ENCODE measurements at places on chromosomes 16 and 17.
A peak's percentile ranks its signal among the peaks of the same experiment; 100 is the strongest.

DNA sequence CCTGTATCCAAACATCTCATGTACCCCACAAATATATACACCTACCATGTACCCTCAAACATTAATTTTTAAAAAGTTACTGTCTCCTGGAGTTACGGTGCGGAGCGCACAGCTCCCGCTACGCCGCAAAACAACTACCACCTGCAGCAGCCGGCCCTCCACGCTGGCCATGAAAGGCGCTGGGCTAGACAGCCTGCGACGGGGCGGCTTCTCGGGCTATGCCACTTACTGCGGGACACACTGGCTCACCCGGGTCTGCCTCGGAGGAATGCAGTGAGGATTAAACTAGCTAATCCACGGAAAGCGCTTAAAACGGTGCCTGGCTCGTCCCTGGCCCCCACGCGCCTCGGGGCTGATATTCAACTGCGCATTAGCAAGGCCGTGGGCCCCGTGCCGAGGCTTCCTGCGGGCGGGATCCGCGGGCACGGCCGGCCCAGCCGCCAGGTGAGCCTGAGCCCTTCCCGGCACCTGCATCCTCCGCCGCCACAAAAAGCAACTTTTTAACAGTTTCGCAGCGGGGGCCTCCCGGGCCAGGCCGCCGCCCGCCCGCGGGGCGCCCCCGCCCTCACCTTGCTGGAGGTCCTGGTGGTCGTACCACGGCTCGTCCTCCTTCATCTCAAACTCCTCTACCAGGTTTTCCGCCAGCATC lies 633 bp downstream of the CDR2 start:
- DNase-seq: peak; percentile 28

GRCh38 chr16:27720731-27721530 lies 171.0 kb downstream of the KATNIP start:
- no peak for DNase-seq

DNA sequence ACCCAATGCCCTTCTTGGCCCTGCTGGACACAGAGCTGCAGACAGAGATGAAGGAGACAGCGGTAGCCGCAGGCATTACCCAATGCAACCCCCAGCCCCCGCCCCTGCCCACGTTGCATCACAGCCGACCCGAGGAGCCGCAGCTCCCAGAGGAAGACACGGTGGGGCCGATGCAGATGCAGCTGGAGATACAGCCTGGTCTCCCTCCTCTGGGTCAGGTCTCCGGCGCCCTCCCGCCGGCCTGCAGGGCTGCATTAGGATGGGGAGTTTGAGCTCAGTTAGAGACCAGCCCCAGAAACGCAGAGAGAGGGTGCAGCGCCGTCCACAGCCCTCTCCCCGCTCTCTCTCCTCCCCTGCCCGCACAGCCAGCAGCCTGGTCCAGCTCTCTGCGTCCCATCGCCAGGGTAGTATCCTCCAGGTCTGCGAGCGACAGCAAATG lies 19.4 kb upstream of the UBE2I start:
- DNase-seq: no peak

DNA sequence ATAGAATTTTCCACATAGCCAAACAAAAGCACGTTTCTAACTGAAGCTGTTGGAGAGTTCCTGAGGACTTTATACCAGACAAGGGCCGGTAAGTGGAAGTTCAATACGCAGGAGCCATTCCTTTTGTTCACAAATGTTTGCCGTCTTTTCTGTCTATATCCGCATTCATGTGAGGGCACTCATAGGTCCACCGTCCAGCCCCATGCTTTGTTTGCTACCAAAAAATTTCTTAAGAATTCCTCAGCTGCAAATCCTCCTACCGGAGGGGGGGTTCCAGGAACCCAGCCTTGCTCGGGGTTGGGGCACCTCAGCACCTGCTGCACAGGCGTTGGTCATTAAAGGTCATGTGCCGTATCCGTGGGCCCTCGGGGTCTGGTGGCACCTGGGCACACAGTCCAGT lies 276.8 kb downstream of the SEC14L1 start:
- DNase-seq: no peak

- DNase-seq: no peak
Observed at GRCh38 chr16:28091656-28092055, 28.1 kb upstream of the GSG1L start.

GRCh38 chr17:37219876-37220606 lies 155.7 kb upstream of the C17orf78 start:
- DNase-seq: no peak

GRCh38 chr16:3121851-3122467 lies 9.6 kb downstream of the ZNF205 start:
- DNase-seq: no peak

GRCh38 chr16:55569025-55569424 lies 2.5 kb downstream of the CAPNS2 start:
- DNase-seq: no peak

GRCh38 chr16:54120846-54121480 lies 165.6 kb downstream of the IRX3 start:
- no peak for DNase-seq
